ENCODE measurements at places on chromosomes 12 and 14.

GRCh38 chr12:90854136-90854689 lies 100.8 kb downstream of the CCER1 start:
- DNase-seq, result no peak

DNA sequence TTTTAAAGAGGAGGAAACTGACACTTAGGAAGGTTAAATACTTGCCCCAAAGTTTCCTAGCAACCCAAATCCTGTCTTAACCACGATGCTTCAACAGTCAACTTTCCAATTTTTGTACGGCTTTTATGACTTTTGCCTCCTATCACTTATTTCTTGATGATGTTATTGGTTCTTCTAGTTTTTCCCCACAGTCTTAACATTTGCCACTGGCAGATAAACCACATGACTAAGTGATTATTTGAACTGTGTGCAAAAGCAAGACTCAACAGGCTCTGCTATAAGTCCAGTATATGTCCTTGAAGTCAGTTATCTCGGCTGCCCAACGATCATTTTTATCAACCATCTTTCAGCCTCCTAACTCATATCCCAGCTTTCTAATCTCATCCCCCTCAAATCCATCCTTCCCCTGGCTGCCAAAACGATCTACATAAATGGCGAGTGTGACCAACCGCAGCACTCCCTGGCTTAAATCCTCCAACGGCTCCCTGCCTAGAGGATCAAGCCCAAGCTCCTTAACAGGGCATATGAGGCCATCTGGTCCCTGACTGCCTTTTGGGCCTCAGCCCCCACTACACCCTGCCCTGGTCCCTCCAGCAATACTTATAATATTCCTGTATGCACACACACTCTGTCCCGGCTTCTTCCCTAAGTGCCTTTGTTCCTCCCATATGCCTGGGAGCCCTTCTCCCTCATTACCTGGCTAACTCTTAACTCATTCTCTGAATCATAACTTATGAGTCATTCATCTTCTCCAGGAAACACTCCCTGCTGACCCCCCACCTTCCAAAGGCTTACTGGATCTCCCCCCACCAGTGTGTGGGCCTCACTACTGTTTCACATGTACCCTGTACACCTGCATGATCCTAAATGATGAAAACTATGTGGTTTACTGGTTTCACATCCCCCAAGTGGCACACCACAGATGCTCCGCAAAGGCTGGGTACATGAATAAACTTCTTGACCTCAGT lies 8.8 kb downstream of the VPS37B start:
- DNase-seq, result no peak

- no peak for DNase-seq
Observed at GRCh38 chr12:44874981-44875416, 1.1 kb downstream of the NELL2 start.

- no peak for DNase-seq
Observed at GRCh38 chr14:30580616-30581282, 21.8 kb downstream of the G2E3 start.

- no peak for DNase-seq
Observed at GRCh38 chr14:20470603-20470901, 1.3 kb downstream of the PNP start.

DNA sequence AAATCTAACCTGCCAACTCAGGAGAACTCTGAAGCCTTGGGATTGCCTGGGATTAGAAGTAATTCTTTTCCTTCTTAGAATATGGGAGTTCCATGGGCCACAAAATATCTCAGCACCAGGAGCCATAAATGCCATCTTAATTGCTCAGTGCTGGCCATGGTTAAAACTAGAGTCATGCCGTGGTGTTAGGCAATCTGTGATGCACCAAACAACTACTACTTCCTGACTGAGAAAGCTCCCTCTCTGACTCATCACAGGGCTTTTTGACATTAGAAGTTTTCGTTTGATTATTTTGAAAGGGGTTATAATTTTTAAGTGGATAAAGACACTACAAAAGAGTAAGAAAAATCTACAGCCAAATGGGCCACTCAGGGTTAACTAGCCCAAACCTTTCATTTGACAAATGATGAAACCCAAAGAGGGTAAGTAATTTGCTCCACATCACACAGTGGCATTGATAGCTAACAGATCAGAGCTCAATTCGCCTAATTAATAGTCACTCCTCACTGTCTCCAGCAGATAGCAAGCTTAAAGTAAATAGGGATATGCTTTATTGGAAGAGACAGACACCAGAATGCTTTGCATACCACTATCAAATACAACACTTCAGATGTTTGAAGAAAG lies 377.3 kb downstream of the EMP1 start:
- no peak for DNase-seq

DNA sequence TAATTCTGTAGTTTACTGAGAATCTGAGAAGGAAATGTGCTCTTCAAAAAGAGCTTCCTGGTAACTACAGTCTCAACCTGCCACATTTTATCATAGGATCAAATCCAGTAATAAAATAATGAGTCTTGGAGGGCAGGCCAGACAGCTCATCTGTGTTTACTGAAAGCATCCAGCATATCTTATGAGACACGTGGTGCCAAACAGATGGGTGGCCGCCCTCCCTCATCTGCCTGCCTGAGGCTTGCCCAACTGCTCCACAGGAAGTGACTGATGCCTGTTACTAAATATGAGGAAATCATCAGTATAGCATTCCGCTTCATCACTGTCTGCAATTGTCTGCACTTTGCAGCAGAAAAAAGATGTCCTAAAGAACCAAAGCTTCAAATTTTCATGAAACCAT lies 13.5 kb downstream of the DHRS7 start:
- DNase-seq, result no peak

DNA sequence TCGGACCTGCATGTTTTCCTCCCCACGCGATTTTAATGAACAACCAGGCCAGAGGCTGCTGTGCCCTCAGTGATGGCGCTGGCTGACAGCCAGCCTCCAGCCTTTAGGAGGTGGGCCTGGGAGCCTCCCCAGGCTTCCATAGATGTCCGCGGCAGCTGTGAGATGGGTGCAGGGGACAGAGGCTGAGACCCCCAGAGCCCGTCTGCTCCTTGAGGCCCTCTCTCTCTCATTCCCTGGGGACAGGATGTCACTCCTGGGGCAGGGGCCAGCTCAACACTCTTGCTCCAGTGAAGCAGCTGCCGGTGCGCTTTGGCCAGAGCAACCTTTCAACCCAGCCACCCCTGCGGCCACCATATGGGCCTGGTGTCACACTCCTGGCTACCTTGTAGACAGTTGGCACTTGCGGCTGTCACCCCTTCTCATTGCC lies 24.8 kb downstream of the MVK start:
- DNase-seq, result no peak

- DNase-seq, result no peak
Observed at GRCh38 chr14:24147761-24148428, 597 bp downstream of the RNF31 start.

- DNase-seq, result no peak
Observed at GRCh38 chr12:56151672-56152131, 685 bp upstream of the MYL6B start.

DNA sequence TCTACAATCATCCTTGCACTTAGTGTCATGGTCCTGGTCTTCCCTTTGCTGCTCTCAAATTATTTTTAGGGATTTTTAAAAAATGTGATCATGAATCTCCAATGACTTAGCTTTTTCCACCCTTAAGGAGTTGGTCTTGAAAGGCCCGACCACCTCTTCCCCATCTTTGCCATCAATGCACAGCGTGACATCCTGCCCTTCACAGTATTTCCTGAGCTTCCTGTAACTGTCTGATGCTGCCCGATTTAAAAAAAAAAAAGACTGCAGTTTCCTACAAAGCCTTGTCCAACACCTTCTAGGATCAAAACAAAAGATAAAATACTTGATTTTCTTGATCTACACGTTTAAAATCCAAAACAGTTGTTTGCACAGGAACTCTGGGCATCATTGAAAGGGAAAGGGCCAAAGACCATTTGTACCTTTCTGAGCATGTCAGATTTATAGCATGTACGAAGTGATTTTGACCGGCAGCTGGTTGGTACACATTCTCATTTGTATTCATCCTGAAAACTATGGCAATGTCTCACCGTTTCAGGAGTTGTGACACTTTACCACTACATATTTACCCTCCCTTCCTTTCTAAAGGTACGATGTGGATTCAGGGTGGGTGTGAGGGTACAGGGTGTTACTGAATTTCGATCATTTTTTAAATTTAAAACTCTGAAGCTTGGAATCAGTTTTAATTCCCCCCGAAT lies 7.4 kb upstream of the ELK3 start:
- no peak for DNase-seq

GRCh38 chr14:55448141-55448614 lies 7.8 kb upstream of the TBPL2 start:
- DNase-seq, result no peak

DNA sequence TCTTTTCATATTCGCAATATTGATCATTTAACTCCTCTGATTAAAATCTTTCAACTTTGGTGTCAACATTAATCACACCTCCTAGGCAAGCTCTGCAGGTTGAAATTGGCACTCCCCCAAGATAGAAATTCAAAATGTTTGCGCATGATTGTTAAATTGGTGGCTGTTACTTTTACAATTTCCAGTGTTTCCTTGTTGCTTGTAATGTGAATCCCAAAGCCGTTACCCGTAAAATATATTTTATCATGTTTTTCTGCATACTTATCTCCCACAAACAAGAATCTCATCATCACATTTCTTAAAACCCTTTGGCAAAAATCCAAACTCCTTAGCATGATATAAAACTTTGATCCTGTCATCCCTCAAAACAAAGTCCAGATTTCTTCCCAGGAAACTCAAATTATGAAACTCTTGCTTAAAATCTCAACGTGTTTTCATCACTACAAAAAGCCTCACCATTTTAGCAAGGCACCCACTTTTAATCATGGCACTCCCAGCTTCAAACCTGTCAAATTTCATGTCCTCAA lies 14.7 kb downstream of the RTL1 start:
- no peak for DNase-seq

GRCh38 chr14:53306267-53306721 lies 153.2 kb upstream of the DDHD1 start:
- DNase-seq, result no peak

GRCh38 chr14:59189091-59189785 lies 771 bp downstream of the DAAM1 start:
- DNase-seq, result no peak

DNA sequence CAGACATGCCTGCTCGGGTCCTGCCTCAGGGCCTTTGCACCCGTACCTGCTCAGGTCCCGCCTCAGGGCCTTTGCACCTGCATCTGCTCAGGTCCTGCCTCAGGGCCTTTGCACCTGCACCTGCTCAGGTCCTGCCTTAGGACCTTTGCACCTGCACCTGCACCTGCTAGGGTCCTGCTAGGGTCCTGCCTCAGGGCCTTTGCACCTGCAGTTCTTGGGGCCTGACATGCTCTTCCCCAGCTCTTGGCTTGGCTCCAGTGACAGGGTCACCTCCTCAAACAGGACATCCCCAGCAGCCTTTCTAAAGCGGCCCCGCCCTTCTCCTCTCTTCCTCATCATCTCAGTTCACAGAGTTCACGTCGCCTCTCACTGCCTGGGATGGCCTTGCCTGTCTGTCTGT lies 54.9 kb upstream of the NCOR2 start:
- DNase-seq, result no peak

DNA sequence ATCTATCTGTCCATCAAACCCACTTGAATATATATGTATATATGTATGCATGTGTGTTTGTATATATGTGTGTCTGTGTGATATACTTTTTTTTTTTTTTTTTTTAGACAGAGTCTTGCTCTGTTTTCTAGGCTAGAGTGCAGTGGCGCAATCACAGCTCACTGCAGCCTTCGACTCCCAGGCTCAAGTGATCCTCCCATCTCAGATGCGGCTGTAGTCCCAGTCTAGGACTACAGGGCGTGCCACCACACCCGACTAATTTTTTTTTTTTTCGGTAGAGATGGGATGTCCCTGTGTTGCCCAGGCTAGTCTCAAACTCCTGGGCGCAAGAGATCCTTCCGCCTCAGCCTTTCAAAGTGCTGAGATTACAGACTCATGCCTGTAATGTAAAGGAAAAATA lies 13.0 kb upstream of the APOBEC1 start:
- DNase-seq, result no peak

GRCh38 chr12:106897082-106897481 lies 58.6 kb upstream of the TMEM263 start:
- DNase-seq, result no peak

- no peak for DNase-seq
Observed at GRCh38 chr14:61720294-61720661, 25.0 kb downstream of the HIF1A start.

GRCh38 chr12:114096461-114096860 lies 130.3 kb upstream of the RBM19 start:
- DNase-seq, result no peak

Data from brain pericyte (primary cell).